ENCODE measurements at places on chromosomes 7 and 10.

DNA sequence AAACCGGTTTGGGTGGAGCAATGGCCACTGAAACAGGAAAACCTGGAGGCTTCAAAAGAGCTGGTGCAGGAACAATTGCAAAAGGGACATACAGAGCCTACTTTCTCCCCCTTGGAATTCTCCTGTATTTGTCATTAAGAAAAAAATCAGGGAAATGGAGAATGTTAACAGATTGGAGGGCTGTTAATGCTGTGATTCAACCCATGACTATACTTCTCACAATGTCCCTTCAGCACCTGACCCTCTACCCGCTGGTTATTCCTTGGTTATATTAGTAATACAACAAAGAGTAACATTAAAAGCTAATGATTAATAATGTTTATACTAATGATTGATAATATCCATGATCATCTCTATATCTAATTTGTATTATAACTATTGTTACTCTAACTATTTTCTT lies 34.4 kb upstream of the AKR1C2 start:
- DNase-seq: no peak

GRCh38 chr10:11073410-11073809 lies 55.7 kb downstream of the CELF2 start:
- peak; percentile 32 for DNase-seq

- DNase-seq: no peak
These were observed 7.7 kb downstream of the DRGX start for GRCh38 chr10:49388161-49388560.

GRCh38 chr7:98200364-98200763 lies 10.9 kb upstream of the BHLHA15 start:
- DNase-seq: no peak

DNA sequence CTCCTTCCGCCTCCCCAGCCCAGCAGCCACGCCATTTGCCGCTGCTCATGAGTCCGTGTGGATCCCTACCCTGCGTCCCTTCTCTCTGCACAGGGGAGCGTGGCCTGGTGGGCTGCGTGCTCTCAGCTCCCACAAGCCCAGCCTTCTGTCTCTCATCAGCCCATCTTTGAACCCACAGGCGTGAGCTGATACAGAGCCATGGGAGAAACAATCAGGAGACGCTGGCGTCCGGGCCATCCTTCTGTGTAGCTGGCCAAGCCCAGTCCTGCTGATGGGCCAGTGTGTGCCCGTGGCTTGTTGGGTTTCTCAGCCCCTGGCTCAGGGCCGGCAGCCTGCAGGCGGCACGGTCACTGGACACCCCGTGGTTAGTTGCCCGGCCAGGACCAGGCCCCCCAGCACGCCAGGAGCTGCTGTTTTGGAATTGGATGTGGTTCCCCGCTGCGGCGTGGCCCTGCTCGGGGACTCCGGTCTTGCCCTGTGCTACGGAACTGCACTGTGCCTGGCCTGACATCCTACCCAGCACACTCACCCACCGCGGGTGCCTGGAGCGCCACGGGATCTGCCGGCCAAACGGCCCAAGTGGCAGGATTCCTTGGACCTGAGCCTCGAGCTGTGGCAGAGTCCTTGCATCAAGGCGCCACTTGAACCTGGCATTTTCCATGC lies 88.9 kb downstream of the ELFN1 start:
- DNase-seq: peak; percentile 78

GRCh38 chr7:108000875-108001763 lies 1.8 kb downstream of the LAMB1 start:
- DNase-seq: peak; percentile 61

DNA sequence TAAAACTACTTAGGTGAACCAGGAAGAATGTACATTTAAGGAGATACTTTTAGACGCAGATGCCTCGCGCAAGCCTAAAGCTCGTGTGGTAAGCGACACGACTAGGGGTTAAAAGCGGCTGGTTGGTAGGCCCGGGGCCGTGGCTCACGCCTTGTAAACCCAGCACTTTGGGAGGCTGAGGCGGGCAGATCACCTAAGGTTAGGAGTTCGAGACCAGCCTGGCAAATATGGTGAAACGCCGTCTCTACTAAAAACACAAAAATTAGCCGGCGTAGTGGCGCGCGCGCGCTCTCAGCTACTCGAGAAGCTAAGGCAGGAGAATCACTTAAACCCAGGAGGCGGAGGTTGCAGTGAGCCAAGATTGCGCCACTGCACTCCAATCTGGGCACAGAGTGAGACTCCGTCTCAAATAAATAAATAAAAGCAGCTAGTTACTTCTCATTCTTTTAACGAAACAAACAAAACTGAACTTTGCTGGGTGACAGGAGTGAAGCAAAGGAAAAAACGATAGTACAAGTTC lies 879 bp downstream of the NUDT5 start:
- no peak for DNase-seq

DNA sequence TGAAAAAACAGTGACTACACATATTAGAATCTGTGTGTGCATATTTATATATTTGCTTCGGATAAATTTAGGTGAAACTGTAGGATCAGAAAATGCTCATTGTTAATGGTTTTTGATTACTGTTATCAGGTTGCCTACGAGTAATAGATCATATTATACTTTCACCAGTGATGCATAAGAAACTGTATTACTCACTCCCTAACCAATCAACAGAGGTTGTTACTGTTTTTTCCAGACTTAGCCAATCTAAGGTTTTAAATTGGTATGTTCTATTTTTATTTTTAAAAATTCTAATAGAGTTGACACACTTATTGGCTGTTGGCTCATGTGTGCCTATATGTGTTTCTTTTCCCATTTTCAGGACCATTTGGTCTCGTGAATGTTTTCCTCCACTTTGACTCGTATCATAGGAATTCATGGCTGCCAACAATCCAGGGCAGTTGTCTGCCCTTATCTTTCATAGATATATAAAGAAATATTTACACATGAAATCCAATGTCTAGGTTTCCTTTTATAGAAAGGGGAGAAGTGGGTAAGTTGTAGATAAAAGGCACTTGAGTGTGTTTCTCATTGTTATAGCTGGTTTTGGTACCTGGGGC lies 59.2 kb downstream of the ANLN start:
- DNase-seq: no peak

- no peak for DNase-seq
These were observed 135.4 kb downstream of the ST7 start for GRCh38 chr7:117088623-117089194.

GRCh38 chr10:19299645-19300044 lies 251.0 kb downstream of the MALRD1 start:
- DNase-seq: no peak

DNA sequence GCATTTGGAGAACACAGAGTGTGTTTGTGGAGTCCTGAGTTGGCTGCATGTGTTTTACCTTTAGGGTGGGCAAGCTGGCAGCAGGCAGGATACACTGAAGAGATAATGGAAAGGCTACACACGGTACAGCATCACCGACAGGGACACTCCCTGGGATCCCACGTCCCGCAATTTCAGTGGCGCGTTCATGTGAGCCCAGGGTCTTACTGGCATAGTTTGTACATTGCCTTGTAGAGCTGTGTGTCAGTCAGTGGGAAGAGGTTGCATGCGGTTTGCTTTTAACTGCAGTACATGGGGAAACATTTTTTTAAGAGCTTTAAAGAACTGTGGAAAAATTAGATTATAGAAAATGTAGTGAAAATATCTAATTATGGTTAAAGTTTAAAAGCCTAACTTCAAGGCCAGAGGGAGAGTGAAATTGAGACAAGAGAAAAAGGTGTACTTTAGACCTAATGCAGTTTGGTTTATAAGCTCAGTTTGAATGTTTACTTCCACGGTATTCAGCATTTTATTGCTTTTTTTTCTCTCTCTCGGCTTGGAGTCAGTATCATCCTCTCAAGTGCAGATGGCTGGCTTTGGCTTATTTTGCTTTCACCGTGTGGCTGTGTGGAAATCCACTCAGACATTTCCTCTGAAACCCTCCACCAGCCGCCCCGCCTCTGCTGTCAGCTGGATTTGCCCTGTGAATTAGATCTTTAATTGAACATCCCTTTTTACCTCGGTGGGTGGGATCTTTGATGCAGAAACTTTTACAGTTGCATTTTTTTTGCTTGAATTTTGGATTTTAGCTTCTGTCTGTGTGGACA lies 364.2 kb upstream of the COBL start:
- DNase-seq: no peak

GRCh38 chr7:116180302-116180701 lies 30.0 kb upstream of the TES start:
- DNase-seq: no peak

- no peak for DNase-seq
These were observed 20.3 kb downstream of the SLIT1 start for GRCh38 chr10:97165499-97165898.
